GDM1 (cell line): ENCODE measurements at places on chromosomes 7 and 10.

GRCh38 chr7:134828361-134828760 is 48.9 kb downstream of the CALD1 start:
- no peak for DNase-seq

DNA sequence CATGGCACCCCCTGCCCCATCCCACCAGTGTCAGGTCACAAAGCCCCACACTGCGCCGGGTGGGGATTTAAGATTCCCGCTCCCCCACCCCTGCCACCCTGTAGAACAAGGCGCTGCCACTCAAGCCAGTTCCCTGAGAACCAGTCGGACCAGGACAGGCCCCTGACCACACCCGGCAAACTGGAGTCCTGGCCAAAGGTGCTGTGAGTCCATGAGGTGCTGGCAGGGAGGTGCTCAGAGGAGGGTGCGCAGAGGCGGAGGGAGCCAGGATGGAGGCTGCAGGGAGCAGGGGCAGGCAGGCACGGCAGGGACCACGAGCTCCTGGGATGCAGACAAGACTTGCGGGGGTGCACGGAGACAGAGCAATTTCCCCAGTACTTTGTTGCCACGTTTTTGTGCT is 19.7 kb upstream of the GDI2 start:
- no peak for DNase-seq

- no peak for DNase-seq
Measured at GRCh38 chr7:112220877-112221434, 14.5 kb downstream of the ZNF277 start.

DNA sequence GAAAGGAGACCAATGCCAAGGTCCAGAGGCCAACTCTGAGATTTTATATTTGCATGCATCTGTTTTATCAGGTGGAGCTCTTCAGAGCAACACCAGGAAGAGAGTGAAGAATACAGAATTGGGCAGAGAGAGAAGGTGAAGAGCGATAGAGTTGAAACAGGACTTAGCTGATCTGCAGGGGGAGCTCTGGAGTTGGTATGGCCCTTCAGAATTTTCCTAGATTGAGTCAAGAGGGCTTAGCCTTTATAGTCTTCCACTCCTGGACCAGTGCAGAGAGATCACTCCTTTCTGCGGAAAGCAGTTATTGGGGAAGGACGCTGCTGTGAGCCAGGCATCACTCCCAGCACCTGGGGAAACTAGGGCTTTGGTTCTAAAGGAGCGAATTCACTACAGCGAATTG is 105.0 kb upstream of the DGKB start:
- DNase-seq, result no peak

DNA sequence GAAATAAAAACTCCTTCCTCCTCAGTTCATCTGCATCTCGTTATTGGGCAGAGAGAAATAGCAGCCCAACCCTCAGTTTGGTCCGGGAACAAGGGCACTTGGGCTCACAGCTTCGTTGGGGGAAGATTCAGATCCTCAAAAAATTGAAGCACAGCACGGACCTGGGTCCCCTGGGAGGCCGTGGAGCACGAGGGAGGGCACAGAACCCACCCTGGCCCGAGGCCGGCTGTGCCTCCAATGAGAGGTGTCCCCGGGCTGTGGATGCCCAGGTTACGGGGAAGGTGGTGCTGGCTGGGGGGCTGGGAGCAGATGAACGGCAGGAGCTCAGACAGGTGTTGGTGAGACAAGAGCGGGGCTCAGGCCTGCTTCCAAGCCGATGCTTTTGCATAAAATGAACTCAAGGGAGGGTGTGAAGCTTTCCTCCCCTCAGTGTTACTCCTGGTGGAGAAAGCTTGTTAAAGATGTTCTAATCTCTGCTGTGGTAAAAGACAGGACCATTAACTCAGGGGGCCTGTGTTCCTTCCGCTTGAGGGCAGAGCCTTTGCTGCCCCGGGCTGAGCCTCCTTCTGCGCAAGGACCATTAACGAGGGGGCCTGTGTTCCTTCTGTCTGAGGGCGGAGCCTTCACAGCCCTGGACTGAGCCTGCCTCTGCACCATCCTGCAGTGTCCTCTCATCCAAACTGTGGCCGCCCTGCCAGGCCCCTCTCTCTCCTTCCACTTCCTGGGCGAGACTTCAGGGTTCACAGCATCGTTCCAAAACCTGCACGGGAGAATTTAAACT is 302.2 kb downstream of the ADARB2 start:
- no peak for DNase-seq

- no peak for DNase-seq
Measured at GRCh38 chr7:69177461-69177861, 420.8 kb upstream of the AUTS2 start.

DNA sequence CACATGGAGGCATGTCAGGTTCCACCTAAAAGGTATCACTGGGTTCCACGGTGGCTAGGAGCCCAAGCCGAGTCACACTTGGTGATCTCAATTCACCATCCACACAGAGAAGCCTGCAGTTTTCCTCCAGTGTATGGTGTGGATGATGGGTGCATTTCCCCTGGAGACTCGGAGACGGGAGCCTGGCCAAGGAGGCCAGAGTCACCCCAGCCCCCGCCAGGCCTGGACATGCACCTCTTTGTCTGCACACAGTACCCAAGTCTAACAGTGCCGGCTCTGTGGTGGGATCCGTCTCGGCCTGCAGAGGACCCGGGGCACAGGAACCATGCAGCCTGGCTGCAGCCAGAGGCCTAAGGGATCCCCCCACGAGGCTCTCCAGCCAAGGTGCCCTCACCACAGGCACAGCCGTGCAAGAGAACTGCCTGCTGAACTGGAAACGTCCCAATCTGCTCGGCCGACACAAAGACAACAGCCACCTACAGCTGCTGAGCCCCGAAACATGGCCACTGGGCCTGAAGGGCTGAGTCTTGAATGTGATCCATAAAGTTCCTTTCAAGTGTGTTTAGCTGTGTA is 75.2 kb downstream of the DIP2C start:
- DNase-seq, result no peak

DNA sequence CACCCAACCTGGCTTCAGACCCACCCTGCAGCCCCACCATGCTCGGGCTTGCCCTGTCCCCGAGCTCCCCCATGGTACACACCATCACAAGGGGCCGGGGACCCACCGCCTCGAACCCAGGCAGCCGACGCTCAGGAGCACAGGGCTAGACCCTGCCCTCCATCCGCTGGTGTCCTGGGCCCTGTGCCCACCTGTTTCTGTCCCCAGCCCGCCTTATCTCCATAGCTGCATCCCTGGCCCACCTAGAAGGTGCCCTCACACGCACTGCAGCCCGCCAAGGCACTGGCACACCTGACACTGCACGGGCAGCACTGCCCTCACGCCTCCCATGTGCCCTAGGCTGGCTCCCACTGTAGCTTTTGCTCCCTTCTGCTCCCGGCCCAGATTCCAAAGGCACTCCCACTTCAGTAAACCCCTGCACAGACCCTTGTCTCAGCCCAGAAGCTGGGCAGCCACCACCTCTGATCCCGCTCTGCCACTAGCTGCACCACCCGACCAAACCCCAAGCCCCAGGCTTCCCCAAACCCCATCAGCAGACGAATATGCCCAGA is 17.1 kb downstream of the YKT6 start:
- no peak for DNase-seq

GRCh38 chr7:83836028-83836427 is 187.1 kb upstream of the SEMA3E start:
- DNase-seq, result no peak

- DNase-seq, result no peak
Measured at GRCh38 chr10:129165076-129165720, 301.8 kb upstream of the MGMT start.

- DNase-seq, result peak; percentile 81
Measured at GRCh38 chr10:30750971-30751677, 121.6 kb upstream of the LYZL2 start.

DNA sequence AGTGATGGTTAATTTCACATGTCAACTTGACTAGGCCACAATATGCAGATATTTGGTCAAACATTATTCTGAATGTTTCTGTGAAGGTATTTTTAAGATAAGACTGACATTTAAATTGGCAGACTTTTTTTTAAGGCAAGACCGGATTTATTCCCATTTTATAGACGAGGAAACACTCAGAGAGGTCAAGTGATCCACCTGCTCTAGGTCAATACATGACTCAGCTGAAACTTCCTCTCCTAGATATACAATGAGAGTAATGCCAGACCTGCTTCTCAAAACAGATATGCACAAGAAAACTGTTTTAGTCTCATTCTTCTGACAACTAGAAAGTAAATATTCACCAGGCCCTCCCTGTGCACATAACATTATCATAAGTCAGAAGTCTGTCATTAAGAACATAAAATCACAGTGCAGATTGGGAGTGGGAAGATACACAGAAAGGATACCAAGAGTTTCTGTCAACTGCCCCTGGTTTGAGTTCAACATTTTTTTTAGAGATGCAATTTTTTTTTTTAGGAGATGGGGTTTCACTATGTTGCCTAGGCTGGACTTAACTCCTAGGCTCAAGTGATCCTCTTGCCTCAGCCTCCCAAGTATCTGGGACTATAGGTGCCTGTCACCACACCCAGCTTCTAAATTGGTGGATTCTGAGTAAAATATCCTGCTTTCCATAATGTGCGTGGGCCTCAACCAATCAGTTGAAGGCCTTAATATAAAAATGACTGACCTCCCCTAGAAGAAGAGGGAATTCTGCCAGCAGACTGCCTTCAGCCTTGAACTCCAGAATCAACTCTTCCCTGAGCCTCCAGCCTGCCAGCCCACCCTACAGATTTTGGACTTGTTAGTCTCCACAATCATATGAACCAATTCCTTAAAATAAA is 121.4 kb downstream of the ZFAND4 start:
- DNase-seq, result no peak
